Endothelial cell (in vitro differentiated cells): ENCODE measurements at places on chromosomes 2 and 18.

DNA sequence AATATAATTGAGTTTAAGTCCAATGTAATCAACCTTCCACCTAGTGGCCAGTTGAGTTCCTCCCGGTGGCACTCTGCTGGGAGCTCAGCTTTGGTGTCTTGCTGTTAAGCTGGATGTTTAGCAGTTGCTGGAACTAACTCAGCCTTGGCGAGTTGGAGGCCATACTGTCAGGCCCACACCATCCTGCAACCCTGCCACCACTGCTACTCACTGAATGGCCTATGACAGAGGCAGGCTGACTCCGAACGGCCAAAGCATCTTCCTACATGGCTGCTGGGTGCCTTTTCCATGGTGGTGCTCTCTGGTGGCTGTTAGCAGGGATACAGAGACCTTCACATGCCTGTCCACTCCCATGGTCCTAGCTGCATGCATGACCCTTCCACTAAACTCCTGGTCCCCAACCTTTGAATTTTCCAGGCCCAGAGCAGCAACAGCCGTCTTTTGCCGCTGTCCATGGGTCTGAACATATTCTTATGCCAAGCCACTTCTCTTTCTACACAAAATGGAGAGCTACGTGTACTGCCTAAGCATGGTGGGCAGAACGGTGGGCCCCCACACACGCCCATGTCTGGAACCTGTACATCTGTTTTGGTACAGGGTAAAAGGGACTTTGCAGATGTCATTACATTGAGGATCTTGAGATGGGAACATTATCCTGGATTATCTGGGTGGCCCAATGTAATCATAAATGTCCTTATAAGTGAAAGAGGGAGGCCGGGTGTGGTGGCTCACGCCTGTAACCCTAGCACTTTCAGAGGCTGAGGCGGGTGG lies 15.0 kb upstream of the TRAF3IP1 start:
- DNase-seq: no peak

GRCh38 chr2:170155022-170155722 lies 22.8 kb upstream of the MYO3B start:
- peak; percentile 12 for DNase-seq

- DNase-seq: no peak
Measured at GRCh38 chr2:11539317-11540147, 5.7 kb downstream of the GREB1 start.

- no peak for DNase-seq
Measured at GRCh38 chr18:51519571-51519970, 322.1 kb upstream of the MEX3C start.

DNA sequence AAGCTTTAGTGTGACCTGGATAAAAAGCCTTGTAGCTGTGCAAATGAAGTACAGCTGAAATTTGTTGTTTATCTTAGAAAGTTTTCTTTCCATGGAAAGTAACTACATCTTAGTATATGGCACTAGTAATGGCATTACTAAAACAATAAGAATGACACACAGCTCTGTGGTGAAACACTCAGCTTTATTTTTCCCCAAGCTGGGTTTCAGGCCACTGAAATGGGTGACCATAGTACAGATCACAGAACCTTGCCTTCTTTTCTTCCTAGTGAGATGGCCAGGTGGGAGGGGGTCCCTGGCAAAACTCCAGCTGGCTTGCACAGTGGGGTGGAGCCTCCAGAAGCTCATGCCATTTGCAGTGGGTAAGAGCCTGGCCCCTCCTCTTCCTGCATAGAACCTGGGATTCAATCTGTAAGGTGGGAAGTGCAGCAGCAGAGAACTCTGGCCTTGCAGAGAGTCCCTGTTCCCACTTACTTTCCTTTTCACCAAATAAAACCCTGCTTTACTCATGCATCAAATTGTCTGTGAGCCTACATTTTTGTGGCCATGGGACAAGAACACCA lies 17.6 kb upstream of the GRP start:
- no peak for DNase-seq
